ENCODE measurements at places on chromosomes 6 and 20.

DNA sequence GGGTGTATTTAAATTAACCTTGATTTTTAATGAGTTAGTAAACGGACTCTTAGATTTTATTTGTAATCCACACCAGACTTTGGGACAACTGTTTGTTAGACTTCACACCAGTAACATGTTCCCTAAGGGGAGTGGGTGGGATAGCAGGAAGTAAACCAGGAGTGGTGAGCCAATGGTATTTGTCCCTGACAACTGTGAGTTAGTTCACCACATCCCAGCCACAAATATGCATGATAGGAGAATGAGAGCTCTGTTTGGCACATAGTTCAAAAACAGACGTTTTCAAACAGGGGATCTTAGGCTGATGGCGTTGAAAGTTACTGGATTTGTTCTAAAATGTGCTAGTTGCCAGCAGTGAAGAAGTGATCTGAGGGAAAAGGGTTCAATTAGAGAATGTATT lies 18.7 kb upstream of the COL10A1 start:
- DNase-seq = no peak

GRCh38 chr6:14750059-14750661 lies 495.7 kb upstream of the JARID2 start:
- DNase-seq = no peak

GRCh38 chr6:24897186-24897585 lies 38.6 kb downstream of the RIPOR2 start:
- DNase-seq = no peak

GRCh38 chr6:163955756-163956155 lies 541.2 kb downstream of the QKI start:
- no peak for DNase-seq

DNA sequence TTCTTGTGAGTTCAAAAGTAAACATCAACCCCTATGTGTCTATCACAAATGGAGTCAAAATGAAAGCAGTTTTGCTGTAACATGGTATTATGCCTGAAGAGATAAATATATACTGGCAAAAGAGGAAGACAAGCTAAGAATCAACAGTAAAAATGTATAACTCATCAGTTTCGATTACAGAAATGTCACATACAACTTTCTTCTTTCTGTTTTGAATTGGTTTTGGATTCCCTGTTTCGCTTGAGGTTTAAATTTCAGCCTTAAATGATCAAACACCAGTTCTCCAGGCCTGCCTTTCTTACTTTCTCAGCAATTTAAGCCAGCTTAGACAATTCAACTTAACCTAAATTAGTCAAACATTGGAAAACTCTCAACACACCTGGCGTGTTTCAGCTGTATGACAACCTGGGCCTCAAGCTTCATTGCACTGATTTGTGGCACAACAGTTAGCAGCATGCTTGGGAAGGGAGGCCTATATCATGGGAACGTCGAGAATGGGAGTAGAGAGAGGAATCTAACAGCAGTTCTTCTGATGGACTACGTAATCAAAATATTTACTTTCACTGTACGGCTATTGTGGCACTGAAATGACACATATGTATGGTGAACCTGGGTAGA lies 51.9 kb upstream of the MARCKS start:
- DNase-seq = no peak

DNA sequence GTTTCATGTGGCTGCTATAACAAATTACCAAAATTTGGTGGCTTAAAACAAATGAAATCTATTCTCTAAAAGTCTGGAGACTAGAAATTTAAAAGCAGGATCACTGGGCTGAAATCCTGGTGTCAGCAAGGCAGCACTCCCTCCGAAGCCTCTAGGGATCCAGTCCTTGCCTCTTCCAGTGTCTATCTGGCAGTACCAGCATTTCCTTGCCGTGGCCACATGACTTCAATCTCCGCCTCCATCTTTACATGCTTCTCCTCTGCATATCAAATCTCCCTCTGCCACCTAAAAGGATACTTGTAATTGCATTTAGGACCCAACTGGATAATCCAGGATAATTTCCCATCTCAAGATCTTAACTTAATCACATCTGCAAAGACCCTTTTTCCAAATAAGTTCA lies 30.2 kb downstream of the ARHGAP18 start:
- no peak for DNase-seq

GRCh38 chr6:41467061-41467460 lies 79.1 kb upstream of the FOXP4 start:
- DNase-seq = no peak

DNA sequence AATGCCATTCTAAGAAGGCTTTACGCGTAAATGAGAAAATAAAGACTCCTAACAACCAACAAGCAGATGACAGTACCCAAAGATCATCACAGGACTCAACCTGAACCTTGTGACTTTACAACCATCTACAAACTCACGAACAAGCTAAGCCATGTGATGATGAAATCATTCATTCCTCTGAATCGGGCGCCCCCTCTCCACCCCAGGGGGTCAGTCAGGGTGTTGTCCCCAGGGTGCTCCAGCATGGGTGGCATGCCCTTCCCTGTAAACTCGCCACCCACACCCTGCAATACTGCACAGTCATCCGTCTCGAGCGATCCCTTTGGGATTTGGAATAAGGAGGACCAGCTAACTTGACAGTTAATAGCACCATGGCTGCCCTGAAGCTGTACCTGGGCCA lies 12.6 kb downstream of the SERPINB6 start:
- DNase-seq = no peak

- no peak for DNase-seq
Measured at GRCh38 chr6:138830248-138830647, 34.4 kb downstream of the ECT2L start.

DNA sequence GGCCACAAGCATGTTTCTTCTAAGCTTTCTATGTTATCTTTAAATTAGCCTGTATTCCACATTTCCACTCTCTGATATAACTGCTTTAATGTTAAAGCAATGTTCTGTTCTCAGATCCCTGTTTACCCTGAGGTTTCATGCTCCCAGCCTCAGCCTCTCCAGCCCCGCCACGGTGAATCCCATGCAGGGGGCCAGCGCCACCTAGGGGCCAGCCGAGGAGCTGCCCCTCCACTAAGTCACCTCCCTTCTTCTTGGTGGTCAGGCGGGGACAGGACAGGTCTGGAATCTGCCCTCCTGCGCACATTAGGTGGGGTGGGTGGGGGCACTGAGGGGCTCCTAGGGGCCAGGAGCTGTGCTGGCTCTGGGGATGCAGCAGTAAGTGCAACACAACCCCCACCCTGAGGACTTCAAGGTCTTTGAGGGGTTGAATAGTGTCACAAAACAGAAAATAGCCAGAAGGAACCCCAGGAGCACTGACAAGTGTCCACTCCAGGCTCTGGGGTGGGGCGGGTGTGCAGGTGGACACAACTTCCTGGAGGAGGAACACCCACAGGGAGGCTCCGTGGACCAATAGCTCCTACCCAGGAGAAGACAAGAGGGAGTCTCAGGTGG lies 61.6 kb downstream of the RAB44 start:
- peak; percentile 38 for DNase-seq

DNA sequence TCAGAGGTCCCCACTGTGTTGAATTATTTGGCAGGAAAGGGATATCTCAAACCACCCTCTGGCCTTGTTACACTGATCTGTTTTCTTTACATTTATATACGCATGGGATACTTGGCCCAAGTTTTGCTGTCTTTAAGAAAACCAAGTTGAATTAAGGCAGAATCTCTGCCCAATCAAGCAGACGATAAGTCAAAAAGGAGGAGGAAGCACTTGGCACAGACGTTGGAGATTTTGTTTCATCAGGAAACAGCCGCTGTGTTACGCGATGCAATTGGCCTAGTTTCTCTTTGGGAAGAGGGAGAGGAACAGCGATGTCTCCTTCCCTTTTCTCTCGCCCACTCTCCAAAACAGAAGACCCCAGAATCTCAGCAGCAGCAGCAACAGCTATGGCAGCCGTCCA lies 20.2 kb upstream of the NAA20 start:
- no peak for DNase-seq

- DNase-seq = no peak
Measured at GRCh38 chr6:17031961-17032360, 69.9 kb upstream of the STMND1 start.

DNA sequence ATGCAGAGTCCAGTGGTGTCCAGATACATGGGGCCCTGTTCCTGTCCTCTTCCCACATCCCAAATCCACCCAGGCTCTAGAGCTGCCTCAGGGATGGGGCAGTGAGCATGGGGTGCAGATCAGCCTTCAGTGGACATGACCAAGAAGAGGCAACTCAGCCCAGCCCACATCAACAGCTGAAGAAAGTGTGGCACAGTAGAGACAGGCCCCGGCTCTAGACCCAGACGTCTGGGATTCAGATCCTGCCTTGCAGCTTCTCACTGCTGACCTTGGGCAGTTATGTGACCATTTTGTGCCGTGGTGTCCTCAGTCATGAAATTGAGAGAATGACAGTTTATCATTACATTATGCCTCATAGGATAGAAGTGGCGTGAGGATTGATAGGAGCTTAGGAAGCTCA lies 54.6 kb upstream of the CST7 start:
- DNase-seq = no peak

DNA sequence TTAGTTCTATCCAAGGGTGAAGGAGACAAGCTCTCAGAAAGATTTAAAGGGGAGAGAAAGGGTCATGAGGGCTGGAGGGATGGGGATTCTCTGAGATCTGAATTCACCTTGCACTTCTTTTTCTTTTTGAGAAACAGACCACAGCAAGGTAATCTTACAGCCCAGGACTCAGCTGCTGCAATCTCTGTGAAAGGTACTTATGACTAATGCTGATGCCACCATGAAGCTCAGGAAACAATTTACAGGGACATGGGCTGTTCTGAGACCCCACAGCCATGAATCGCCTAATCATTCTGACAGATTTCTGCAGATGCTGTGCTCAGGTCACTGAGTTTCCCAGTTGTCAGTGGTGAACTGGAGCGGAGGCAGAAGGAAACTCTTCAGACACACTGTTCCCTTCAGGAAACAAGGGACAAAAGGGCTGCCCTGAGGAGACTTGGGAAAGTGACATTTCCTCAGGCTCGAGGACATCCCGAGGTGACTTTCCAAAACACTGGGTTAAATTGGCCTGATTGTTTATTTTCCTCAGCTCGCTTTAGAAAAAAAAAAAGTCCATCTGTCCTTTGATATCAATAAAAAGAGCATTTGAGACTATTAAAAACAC lies 103.8 kb upstream of the PLCB4 start:
- no peak for DNase-seq

DNA sequence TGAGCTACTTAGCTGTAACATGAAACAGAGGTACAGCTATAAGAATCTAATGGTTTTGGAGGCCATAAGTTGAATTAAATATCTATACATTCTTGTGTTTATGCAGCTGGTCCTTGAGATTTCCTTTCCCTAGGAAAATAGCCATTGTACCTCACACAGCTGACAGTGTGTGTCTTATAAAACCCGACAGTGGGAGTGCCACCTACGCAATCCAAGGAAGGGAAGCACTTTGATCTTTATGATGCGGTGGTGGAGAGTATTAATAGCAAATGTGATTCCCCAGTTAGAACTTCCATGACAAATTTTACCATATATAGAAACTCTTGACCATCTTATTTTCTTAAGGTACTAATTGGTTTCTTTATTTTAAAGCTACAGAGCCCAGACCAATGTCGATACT lies 149.5 kb downstream of the TMEM200A start:
- no peak for DNase-seq

- no peak for DNase-seq
Measured at GRCh38 chr6:109121411-109121810, 26.1 kb downstream of the CEP57L1 start.

GRCh38 chr20:50499938-50500337 lies 10.2 kb upstream of the PTPN1 start:
- DNase-seq = no peak

GRCh38 chr6:125910527-125910926 lies 46.0 kb upstream of the HINT3 start:
- no peak for DNase-seq
